IPS DF 19.7 (cell line): ENCODE measurements at places on chromosomes 12 and 14.
A peak's percentile ranks its signal among the peaks of the same experiment; 100 is the strongest.

DNA sequence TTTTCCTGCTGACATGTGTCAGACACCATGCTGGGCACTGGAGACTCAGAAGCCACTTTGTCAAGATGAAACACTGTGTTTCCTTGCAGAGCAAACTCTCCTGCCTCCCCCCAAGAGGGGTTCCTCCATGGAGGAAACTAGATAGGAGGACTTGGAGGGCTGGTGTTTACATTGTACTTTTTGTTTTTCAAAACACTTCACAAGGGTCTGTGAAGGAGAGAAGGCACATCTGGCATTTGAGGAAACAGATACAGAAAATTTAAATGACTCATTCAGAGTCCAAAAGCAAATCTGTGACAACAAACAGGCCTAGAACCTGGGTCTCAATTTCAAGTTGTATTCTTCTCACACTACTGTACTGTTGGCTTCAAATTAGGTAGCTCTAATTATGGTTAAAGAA lies 6.7 kb upstream of the CDKL1 start:
- no peak for DNase-seq

- no peak for DNase-seq
Observed at GRCh38 chr14:61653507-61653906, 41.8 kb upstream of the HIF1A start.

GRCh38 chr14:77458249-77458950 lies 507 bp downstream of the AHSA1 start:
- no peak for DNase-seq

- no peak for DNase-seq
Observed at GRCh38 chr12:4438834-4439596, 6.6 kb downstream of the FGF6 start.

- DNase-seq, result no peak
Observed at GRCh38 chr14:51701951-51702350, 50.2 kb downstream of the FRMD6 start.

GRCh38 chr12:13941258-13942249 lies 39.8 kb downstream of the GRIN2B start:
- peak; percentile 78 for DNase-seq

DNA sequence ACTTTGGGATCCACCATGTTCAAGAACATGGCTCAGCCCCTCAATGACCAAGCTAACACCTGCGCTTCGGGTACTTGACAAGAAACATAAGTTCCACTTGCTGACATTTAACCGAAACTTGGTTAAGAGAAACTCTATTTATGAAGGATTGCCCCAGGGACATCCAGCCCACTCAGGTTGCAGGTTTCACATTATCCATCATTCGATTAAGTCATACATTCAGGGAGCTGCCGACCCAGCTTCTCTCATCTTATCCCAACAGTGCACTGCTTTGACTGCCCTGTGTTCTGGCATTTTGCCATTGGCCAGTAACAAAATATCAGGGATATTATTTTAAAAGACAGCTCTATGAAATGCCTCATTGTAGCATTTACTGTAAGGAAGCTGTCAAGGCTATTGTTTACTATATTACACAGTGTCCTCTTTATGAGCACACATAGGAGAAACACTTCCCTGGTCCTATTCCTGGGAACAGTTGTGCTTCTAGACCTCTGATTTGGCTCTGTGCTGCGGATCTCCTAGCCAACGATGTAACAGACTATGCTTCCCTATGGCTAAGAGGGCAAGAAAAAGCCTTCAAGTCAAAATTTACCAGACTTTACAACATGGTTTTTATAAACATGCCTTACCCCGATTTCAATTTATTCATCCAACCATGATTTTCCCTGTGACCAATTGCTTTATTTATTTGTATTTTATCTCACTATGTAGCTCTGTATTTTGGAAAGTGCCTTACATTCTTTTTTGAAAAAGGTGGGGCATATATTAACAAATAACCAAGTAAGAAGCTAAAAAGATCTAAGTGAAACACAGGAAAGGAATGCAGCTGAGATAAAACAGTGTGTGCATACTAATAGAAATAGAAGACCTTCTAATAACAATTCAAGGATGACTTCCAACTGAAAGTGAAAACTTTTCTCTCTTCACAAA lies 109.3 kb downstream of the ITPR2 start:
- no peak for DNase-seq

GRCh38 chr12:124819525-124819924 lies 44.1 kb downstream of the SCARB1 start:
- no peak for DNase-seq

- DNase-seq, result no peak
Observed at GRCh38 chr12:64459394-64459891, 7.5 kb downstream of the TBK1 start.

DNA sequence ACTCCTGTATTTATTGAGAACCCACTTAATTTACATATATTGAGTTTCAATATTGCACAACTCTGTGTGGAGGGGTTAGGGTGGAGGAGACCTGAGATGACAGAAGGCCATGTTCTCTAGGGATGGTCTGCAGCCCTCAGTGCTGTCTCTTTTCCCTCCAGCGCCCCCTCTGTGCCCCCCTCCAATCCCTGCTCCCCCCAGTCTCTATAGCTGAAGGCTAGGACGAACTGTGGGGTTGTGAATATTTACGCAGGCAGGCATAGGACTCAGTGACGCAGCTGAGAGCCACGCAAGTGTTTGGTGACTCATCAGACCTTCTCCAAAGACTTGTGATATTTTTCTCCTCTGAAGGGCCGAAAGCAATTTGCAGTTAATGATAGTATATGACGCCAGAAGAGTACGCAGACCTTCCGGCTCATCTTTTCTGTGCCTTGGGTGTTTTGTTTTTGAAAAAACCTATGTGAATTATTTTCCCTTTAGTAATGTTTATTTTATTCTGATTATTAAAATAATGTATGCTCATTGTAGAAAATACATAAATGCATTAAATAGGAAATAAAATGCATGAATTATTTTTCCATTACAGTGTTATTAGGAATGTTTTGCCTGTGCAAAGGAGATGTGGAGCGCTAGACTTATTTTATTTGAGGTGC lies 85.3 kb downstream of the SLC25A47 start:
- no peak for DNase-seq

DNA sequence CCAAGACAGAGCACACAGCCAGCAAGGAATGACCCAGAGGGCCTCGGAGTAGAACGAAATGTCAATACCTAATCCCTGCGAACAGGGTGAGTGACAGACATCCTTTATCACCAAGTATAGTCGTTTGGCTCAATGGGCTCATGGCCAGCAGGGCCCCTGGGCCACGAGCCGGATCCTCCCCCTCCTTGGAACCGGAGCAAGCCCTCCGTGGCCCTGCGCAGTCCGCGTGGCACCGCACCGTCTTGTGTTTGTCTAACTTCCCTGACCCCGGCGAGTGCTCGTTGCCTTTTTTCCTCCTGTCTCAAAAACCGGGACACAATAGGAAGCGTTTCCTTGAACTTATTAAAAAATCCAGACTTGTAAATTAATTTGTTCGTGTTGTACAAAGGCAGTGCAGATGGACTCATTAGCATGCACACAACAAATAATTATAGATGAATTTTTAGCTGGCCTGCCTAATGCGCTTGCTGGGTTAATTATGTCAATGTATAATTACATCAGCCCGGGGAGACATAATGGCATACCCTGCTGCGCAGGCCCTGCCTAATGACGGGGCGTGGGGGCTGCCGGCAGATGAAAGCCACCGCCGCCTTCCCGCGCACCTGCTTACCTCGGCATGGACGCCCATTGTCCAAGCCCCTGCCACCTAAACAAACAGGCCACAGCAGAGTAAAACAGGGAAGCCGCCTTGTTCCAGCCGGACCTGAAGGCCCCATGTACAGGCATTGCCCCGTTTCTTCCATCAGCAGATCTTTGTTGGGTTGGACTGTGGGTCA lies 81.6 kb downstream of the PHETA1 start:
- no peak for DNase-seq

DNA sequence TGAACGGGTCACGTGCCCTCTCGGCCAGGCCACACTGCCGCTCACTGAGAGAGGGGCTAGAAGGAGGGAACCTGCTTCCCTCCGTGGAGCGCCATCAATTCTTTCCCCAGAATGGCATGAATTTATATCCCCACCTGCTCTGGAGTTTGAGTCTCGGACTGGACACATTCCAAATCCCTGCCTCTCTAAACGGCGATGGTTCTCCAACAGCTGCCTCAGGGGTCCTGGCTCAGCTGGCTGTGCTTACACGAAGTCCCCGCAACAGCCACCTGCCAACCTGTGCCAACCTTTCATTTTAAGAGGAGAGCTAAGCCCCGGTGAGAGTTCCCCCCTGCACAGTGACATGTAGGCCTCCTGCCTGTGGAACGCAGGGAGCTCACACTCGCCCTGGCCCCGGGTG lies 73.2 kb downstream of the RIMBP2 start:
- DNase-seq, result no peak

- DNase-seq, result no peak
Observed at GRCh38 chr14:101083564-101084435, 180.3 kb upstream of the RTL1 start.

- no peak for DNase-seq
Observed at GRCh38 chr12:63149909-63150712, 890 bp downstream of the AVPR1A start.

- DNase-seq, result no peak
Observed at GRCh38 chr12:52168019-52168717, 23.6 kb downstream of the KRT80 start.

GRCh38 chr14:35456261-35456660 lies 51.7 kb upstream of the NFKBIA start:
- DNase-seq, result no peak

GRCh38 chr12:45671254-45671653 lies 58.3 kb upstream of the ARID2 start:
- no peak for DNase-seq

GRCh38 chr12:131506426-131506825 lies 204.5 kb upstream of the SFSWAP start:
- no peak for DNase-seq

DNA sequence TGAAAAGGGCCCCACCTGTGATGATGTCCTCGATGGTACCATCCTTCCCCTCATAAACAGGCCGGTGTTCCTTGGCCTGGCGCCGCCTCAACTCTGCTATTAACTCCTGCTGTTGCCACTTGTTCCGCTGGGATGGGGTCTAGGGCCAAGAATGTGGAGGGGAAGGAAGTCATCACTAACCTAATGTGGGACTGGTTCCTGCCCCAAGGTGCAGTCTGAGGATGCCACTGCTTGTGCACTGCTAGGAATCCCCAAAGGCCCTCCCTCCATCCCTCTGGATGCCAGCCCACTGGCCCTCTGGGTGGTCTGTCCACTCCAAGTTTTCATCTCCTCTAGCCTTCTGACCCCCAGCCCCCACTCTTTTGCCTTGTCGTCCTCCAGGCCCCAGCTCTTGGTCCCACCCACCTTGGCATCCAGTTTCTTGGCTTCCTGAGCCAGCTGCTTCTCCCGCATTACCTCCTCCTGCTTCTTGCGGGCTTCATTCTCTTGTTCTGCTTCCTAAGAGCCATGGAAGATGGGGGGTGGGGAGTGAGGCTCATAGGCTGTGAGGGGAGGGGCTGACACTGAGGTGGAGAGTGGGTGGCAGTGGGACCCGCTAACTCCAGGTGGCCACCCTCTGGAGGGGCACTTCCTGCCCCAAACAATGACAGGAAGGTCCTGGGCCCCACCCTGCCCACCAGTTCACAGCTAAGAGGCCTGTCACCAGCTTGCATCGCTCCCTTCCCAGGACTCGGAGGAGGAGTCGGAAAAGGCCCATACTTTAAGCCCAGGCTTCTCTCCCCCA lies 23.7 kb downstream of the PRPF40B start:
- DNase-seq, result no peak

GRCh38 chr12:6735448-6736191 lies 11.8 kb downstream of the COPS7A start:
- no peak for DNase-seq

GRCh38 chr14:54475187-54475899 lies 13.4 kb downstream of the GMFB start:
- DNase-seq, result no peak

- no peak for DNase-seq
Observed at GRCh38 chr12:18275981-18276380, 14.7 kb downstream of the PIK3C2G start.

DNA sequence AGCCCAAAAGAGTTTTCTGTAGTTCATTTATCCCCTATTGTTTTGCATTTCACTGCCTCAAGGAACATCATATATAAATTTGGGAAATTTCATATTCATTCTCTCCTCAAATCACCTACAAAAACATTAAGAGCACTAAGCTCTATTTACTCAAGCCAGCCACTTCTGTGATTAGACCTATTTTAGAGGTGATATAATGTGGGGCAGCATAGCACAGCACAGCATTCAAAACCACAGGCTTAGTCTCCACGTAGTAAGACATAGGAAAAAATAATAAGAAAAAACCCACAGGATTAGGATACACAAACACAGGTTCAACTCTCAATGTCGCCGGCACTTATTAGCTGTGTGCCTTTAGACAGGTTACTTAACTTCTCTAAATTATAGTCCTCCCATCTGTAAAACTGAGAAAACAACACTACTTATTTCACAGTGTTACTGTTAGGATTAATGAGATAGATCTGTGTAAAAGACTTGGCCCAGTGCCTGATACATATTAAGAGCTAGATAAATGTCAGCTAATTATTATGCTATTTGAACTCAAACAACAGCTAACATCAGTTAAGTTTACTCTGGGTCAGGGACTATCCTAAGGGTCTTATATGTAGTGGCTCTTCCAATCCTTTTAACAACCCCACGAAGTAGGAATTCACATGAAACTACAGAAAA lies 20.3 kb downstream of the DCAF5 start:
- DNase-seq, result no peak

DNA sequence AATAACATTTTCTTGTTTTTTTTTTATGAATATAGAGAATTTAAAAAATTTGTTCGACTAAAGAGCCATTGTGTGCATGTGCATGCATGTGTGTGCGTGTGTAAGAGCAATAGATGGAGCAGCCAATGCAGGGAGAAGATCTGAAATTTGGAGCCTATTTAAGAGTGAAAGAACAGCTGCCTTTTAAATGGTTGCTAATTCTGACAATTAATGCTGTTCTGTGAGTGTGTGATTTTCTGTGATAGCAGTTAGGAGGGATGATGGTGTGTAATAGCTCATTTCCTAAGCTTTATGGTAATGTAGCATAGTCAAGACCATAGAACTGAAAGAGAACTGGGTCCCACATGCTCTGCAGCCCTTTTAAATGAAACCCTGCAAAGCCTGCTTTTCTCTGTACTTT lies 137.9 kb downstream of the NRXN3 start:
- DNase-seq, result no peak

DNA sequence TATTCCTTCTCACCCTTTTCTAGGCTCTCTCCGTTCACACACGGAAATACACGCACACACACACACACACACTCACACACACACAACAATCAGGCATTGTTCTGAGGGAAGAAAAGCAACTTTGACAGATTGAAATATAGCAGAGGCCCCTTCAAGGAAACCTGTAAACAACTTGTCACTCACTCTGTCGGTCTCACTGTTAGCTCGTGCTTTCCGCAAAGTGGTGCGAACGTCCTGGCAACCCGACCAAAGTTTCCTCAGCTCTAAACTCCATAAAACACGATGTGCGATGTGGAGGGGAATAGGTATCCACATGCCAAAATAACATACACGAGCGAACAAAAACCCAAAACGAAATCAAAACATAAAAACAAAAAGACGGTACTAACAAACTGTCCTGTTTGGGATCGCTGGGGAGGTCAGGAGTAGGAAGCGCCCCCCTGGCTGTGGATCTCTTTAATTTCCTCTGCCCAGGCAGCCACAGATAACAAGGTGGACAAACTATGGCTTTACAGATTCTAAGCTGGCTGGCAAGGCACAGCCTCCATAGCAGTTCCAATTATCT lies 822 bp upstream of the SOX5 start:
- DNase-seq, result no peak

- no peak for DNase-seq
Observed at GRCh38 chr12:89156340-89156739, 196.0 kb downstream of the DUSP6 start.
